ENCODE measurements at places on chromosomes 2 and 18.

DNA sequence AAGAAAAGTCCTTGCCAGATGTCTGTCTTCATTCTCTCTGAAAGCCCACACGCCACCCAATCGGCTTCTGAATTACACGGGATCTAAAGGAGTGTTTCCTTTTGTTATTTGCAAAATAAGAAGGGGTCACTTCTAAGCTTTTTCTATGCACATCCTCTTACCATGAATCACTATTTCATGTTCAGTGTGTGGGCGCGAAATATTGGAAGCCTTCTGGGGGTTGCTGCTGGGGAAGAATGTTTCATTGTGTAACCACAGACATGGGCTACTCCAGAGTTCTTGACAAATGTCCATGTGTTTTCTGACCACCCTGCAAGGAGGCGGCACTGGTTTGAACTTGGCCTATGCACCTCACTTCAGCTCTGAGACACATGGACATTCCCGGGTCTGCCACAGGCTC lies 133.6 kb upstream of the APCDD1 start:
- no peak for DNase-seq

GRCh38 chr2:134489732-134490384 lies 228.9 kb downstream of the TMEM163 start:
- DNase-seq = no peak

- DNase-seq = no peak
Observed at GRCh38 chr2:7007846-7008741, 90.9 kb downstream of the RNF144A start.

- DNase-seq = no peak
Observed at GRCh38 chr2:57542081-57542480, 504.5 kb upstream of the VRK2 start.

GRCh38 chr2:230944123-230944653 lies 19.1 kb upstream of the GPR55 start:
- no peak for DNase-seq

- DNase-seq = no peak
Observed at GRCh38 chr2:224401641-224402342, at the start of gene FAM124B. Gene FAM124B, minus strand, starts transcription at chr2:224402107. Its CDS starts 339 bp downstream, at chr2:224401768.

DNA sequence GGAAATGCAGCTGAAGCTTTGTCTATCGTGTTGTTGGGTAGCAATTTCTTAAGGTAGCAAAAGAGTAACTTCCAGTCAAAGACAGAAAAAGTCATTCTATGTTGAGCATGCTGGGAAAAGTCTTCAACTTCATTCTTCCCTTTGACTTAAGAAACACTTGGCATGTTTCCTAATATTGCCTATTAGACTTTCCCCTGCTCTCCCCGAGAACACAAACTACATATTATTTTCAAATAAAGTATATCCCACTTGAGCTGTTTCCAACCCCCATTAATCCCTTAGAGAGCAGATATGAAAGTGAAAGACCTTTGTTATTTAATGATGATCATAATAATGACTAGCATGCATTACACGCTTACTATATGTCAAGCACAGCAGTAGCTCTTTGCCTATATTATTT lies 136.0 kb upstream of the SPOPL start:
- no peak for DNase-seq

Data from stimulated activated CD8-positive, alpha-beta memory T cell treated with anti-CD3 and anti-CD28 coated beads, Interleukin-4, amount 100 ng/mL, for 4 hours (primary cell).